Fibroblast of lung (primary cell): ENCODE measurements at places on chromosomes 2 and 18. TPM values are rescaled to one million over a fixed set of nuclear protein-coding genes. Genes with fewer than 3 reads are reported as not detected.
A peak's percentile ranks its signal among the peaks of the same experiment; 100 is the strongest.

DNA sequence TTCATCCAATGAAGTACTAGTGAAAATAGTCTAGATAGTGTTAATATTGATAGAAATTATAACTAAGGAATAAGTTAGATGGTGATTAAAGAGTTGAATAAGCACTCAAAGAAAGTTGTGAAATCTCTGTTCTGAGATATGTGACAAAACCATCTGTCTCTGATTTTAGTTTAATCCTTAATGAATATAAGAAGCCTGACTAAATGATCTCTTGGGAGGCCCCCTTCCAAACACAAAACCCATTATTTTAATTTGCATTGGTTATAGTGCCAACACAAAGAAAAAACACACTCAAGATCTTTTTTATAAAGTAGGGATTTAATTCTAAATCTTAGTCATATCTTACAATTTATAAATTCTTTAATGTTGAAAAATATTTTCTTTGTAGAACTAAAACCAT lies 34.0 kb downstream of the SCN2A start:
- DNase-seq: no peak

Gene C2orf78
- total RNA-seq: not detected in 2 replicates

Gene IL1F10
- total RNA-seq: not detected in 2 replicates

- DNase-seq: peak; percentile 92
Observed at GRCh38 chr2:165469417-165469816, at the start of gene CSRNP3. Gene CSRNP3 (plus strand): TSS chr2:165469698. CDS start chr2:165595066, 125,368 bp downstream.

GRCh38 chr2:24577481-24577880 lies 86.4 kb downstream of the NCOA1 start:
- peak; percentile 14 for DNase-seq

- DNase-seq: no peak
Observed at GRCh38 chr2:69723791-69724190, 18.1 kb upstream of the ANXA4 start.

Gene EHD3
- 12.3 and 30.6 TPM in 2 replicates for total RNA-seq

Gene TMEM200C
- 0.17 and 0.26 TPM in 2 replicates for total RNA-seq

DNA sequence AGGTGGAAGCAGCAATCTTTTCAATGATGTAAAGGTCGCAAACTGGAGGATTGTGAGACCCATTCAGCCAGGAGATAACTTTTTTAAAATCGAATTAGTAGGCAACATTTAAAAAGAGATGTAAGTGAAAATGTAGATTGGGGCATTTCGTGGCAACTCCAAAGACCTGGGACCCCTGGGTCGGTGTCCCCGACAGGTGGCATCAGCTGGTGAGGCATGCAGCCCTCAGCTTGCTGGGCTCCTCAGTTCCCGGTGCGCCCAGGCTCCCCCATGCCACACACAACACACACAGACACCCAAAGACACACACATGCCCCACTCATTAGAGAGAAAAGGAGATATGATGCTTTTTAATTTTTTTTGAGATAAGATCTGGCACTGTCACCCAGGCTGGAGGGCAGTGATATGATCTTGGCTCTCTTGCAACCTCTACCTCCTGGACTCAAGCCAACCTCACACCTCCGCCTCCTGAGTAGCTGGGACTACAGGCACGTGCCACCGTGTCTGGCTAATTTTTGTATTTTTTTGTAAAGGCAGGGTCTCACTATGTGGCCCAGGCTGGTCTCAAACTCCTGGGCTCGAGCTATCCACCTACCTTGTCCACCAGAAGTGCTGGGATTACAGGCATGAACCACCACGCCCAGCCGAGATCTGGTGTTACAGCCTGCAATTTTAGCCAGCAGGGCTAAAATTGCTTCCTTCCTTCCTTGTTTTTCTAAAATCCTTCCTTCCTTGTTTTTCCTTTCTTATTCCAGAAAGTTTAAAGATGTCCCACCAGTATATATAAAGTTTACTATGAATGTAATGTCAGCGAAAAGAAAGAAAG lies 122.6 kb upstream of the EPAS1 start:
- no peak for DNase-seq

- no peak for DNase-seq
Observed at GRCh38 chr2:176468457-176469113, 199.3 kb downstream of the MTX2 start.

GRCh38 chr2:172095905-172096625 lies 6.6 kb downstream of the DLX2 start:
- DNase-seq: no peak

Gene OTX1
- total RNA-seq: 0.17 TPM in 1 of 2 replicates, not detected in the other

Gene B4GALT6
- 1.3 and 1.5 TPM in 2 replicates for total RNA-seq

DNA sequence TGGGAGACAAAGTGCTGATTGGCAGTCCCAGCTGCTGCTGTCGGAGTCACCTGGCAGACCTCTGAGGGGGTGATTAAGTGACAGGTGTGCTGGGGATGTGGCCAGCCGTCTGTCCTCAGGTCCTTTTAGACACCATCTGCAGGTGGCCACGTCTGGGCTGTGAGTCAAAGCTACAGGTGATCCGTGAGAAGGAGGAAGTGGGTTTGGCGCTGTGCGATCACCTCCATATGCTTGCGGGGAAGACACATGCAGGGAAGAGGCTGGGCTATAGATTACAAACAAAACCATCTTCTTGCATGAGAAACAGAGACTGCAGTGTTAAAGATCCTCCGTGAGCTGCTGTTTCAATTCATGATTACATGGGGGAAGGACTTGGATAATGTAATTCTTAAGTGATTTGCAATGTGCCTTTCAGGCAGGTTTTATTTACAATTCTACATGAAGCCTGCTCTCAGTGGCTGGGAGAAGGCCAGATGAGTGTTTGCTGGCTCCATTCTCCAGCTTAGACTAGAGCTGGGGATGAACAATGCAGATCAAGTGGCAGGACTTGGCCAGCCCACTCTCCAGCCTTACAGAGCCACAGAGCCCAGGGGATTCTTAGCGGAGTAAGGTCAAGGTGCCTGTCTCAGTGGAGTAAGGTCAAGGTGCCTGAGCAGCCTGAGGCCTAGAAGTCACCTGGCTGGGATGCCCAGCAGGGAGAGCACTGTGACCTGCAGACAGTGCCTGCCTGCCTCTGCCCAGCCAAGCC lies 87.8 kb downstream of the LYPD1 start:
- peak; percentile 39 for DNase-seq

Gene SLC8A1
- 74.0 and 109 TPM in 2 replicates for total RNA-seq

DNA sequence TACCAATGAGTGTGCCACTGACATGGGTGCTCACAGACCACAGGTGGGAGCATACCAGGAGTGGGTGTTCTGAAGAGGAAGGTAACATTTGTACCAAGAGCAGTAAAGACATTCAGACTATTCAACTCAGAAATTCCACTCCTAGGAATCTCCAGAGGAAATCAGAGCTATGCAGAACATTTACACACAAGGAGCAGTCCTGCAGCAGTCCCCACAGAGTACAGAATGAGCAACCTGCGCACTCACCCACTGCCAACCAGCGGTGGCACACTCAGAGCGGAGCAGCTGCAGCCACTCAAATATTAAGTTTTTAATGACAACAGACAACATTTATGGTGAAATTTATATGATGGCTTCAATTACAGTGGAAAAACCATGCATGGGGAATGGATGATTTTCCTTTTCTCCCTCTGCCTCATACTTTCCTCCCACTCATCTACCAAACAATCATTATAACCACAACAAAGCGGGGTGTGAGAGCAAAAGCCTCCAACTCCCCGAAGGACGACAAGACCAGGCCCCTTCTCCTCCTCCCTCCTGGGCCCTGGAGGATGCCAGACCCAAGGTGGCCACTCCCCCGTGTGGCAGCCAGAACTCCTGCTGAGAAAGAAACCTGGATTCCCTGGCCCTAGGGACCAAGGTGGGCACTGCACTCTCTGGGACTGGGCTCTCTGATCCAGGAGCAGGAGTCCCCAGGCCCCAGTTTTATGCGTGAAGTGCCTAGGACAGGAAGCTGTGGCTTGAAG lies 5.4 kb downstream of the HS6ST1 start:
- peak; percentile 72 for DNase-seq

GRCh38 chr2:48364100-48364499 lies 165.9 kb upstream of the STON1 start:
- DNase-seq: no peak

Gene KCNK3
- total RNA-seq: under 0.01 and 0.26 TPM in 2 replicates

Gene UNC80
- total RNA-seq: under 0.01 TPM in 2 replicates

- peak; percentile 99 for DNase-seq
Observed at GRCh38 chr2:161030260-161031063, 129.8 kb upstream of the TANK start.

Gene IL36B
- not detected in 2 replicates for total RNA-seq

- no peak for DNase-seq
Observed at GRCh38 chr2:28355521-28356094, 37.0 kb upstream of the FOSL2 start.

DNA sequence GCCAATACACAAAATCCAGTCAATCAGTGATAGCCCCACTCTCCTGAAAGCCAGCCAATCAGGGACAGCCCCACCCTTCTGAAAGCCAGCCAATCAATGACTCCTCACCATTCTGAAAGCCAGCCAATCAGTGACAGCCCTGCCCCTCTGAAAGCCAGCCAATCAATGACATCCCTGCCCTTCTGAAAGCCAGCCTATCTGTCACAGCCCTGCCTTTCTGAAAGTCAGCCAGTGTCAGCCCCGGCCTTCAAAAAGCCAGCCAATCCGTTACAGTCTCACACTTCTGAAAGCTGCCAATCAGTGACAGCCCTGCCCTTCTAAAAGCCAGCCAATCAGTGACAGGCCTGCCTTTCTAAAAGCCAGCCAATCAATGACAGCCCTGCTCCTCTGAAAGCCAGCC lies 95.9 kb upstream of the HDAC4 start:
- no peak for DNase-seq

Gene GREB1L
- total RNA-seq: 0.26 and 0.33 TPM in 2 replicates

Gene MTCL1
- 38.0 and 56.0 TPM in 2 replicates for total RNA-seq

DNA sequence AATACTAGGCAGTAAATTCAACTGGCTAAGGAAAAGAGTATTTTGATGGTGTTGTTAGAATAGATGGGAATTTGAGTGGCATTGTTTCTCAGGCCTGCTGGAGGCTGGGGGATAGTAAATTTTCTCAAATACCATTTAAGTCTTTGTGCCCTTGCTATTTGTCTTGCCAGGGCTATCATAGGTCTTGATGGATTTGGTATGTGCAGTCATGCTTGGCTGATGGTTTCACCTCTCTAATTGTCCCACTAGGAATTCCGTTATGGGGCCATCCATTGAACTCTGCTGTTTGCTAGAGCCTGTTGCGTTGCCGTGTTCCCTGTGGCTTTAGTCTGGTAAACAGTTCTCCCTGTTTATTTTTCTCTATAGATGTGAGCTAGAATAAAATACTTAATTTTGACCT lies 438.1 kb upstream of the FAM98A start:
- DNase-seq: no peak

GRCh38 chr18:34738175-34738894 lies 28.2 kb downstream of the DTNA start:
- peak; percentile 68 for DNase-seq

GRCh38 chr2:135265960-135266490 lies 213.9 kb downstream of the RAB3GAP1 start:
- no peak for DNase-seq

Gene REG1A
- not detected in 2 replicates for total RNA-seq

GRCh38 chr2:178280244-178280852 lies 86.0 kb downstream of the OSBPL6 start:
- peak; percentile 67 for DNase-seq

Gene MEP1B
- total RNA-seq: under 0.01 TPM in 2 replicates

DNA sequence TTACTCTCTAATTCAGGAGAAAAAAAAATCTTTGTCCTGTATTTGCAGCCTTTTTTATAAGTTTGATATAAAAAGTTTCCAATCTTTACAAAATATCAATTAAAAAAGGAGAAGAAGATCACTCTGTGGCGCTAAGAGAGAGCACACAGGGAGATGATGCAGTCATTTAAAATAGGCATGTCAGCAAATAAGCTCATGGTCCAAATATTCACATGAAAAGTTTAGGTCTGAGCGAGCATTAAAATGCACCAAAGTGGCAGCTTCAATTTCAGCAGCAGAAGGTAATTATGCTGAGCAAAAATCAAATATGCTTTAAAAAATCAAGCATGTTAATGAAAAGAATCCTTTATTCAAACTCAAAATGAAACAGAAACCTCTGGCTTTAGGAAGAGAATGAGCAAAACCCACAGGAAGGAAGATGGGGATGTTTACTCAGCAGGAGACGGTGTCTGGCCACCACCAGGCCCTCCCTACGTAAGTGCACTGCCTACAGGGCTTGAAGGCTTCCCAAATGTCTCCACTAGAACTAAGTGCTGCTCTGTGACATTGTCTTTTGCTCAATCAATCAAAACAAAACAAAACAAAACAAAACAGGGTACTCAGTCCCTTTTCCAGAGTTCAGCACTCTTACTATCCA lies 120.4 kb downstream of the L3MBTL4 start:
- DNase-seq: no peak

Gene SCN2A
- total RNA-seq: 2.1 and 7.1 TPM in 2 replicates

GRCh38 chr18:21900605-21901352 lies 160.2 kb downstream of the MIB1 start:
- DNase-seq: no peak

Gene SKOR2
- not detected in 2 replicates for total RNA-seq

Gene PRSS56
- not detected in 2 replicates for total RNA-seq

- DNase-seq: no peak
Observed at GRCh38 chr2:239760596-239760995, 264.5 kb downstream of the NDUFA10 start.

Gene OR6B2
- not detected in 2 replicates for total RNA-seq
